Common myeloid progenitor, CD34-positive (primary cell): ENCODE measurements at places on chromosomes 6 and 20.
A peak's percentile ranks its signal among the peaks of the same experiment; 100 is the strongest.

DNA sequence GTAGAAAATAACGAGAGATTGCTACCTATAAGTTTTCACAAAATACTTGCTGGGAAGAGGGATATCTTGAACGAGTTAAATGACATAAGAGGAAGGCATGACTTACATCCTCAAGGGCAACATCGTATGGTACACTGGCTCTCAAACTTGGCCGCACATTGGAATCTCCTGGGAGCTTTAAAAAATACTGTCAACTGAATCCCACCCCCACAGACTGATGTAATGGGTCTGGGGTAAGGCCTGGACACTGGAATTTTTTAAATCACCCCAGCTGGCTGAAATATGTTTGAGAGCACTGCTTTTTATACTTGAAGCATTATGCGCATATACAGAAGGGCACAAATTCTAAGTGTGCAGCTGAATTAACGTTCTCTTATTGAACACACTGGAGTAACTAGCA, 8.0 kb upstream of the TSHZ2 start:
- DNase-seq: no peak

GRCh38 chr6:113853252-113853651, 3.9 kb upstream of the MARCKS start:
- no peak for DNase-seq

DNA sequence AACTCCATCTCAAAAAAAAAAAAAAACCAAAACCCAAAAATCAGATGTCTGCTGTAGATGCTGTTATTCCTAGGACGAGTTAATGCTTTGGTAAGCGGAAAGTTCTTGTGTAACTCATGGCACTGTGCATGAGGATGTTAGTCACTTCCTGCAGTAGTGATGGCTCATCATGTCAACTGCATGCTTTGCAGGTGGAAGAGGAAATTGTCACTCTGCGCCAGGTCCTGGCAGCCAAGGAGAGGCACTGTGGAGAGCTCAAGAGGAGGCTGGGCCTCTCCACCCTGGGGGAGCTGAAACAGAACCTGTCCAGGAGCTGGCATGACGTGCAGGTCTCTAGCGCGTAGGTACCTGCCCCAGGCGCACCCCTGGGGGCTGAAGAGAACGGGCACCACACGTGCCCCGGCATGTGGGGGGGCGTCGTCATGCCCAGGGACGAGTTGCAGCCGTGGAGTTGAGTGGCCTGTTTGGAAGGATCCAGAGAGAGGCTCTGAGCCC, 8.5 kb downstream of the TPD52L2 start:
- DNase-seq: peak; percentile 91

DNA sequence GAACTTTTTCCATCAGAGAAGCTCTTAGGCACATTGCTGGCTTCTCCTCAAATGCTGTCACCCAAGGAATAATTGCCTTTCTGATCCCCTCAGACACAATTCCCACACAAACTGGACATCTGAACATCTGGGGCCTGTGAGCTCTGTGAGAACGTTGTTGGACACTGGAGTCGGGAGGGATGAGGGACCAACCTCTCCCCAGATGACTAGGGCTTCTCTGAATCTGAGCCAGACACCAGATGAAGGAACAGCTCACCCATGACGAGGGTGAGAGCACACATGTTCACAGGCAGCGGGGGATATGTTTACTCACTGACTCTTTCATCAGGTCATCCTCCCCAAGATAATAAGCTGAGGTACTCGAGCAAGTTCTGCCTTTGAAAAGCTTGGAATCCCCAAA, 283.9 kb upstream of the SUPT3H start:
- DNase-seq: no peak

DNA sequence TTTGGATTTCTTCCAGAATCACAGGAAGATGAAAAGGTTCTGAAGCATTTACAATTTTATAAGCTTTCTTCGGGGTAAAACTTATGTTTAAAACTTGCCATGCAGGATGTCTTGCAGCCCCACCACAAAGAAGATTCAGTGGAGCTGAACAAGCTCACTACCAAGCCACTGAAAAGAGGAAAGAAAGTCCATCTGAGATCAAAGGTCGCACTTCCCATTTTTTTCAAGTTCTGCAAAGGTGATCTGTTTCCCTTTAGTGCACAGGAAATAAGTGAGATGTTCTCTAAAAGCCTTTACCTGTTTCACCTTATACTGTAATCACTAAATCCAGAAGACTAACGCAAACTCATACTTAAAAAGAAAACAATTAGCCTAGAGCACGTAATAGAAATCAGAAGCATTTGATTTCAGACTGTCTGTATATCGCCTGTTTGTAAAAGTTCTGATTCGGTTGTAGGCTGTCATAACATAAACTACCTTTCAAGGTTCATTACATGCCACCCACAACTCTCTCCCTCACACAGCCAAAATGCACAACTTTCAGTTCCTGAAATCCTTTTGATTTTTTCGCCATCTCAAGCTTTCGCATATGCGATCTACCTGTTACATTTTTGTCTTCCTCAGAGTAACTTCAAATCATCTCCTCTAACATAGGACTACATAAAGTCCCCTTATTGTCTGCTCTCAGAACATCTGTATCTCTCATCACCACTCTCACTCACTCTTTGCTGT, 1.8 kb downstream of the ECHDC1 start:
- DNase-seq: peak; percentile 23

GRCh38 chr6:29146179-29146578, 24.5 kb upstream of the OR2J2 start:
- no peak for DNase-seq

GRCh38 chr6:10401632-10402223, 13.1 kb downstream of the TFAP2A start:
- DNase-seq: no peak

DNA sequence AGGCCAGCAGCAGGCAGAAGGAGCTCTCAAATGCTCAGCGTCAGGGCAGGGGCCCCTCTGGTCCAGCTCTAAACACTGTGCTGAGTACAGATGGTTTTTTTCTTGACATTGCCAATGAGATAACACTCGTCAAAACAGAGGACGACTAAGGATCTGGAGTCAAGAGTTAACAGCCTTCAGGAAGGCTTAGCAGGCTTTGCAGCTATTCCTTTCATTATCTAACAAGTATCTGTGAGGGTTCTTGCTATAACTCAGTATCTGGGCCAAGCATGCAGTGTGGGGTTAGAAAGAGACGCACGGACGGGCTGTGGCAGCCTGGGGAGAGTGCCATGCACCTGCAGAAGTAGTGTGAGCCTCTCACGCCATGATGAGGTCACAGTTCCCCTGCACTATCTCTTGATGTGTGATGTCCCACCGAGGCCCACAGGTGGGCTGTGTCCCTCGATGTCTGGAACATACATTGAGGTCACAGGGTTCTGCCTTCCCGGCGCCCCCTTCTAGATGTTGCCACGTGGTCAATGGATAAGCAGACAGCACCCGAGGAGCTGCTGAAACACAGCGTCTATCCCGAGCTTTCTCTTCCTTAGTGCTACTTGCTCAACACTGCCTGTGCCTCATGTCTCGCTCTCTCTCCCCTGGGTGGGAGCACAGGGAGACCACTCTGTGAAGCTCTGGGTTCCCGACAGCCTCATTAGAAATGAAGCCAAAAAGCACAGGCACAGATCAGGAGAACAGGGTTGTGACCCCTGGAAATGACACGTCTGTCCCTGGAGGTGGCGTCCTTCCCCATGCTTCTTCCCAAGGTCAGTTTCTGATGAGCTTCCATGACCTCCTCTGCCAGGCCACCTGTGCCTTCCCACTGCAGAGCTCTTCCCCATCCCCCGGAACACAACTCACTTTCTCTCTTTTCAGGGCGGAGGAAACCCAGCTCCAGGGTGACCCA, 85.5 kb upstream of the RPS6KA2 start:
- no peak for DNase-seq

DNA sequence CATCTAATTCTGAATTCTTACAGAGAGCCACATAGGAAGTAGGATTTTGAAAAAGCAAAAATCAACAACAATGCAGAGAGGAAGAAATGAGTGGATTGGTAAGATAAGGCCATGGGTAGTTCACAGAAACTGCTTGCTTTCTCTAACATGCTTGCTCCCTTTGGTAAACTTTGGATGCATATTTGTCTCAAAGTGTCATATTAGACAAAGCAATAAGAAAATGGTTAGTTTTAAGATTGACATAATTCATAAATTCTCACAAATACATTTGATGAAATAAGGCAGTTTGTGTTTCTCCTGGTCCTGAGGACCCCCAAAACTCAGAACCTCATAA, 31.7 kb downstream of the UTRN start:
- no peak for DNase-seq

- no peak for DNase-seq
These were observed 40.2 kb upstream of the ZNFX1 start for GRCh38 chr20:49318091-49318429.

GRCh38 chr20:6924681-6925080, 157.2 kb downstream of the BMP2 start:
- DNase-seq: no peak

- DNase-seq: peak; percentile 42
These were observed 77.1 kb downstream of the SGK1 start for GRCh38 chr6:134240665-134241431.

- DNase-seq: no peak
These were observed 99.6 kb upstream of the DST start for GRCh38 chr6:56742122-56742791.

DNA sequence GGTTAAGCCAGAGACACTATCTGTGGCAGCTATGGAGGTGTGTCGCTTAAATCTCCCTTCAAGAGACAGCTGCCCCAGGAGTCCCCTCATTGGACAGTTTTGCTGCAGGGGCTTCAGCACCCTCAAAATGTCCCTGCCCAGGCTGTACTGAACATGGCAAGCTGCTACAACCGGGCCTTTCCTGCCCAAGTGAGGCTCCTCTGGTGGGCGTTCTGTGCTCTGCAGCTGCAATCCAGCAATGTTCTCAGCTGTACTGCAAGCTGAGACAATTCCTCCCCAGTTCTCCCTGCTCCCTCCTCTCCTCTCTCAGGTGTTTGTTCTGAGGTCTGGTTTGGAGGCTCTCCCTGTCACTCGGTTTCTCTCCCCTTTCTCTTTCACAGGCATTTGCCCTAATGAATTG, 190.8 kb upstream of the LAMP5 start:
- DNase-seq: no peak

DNA sequence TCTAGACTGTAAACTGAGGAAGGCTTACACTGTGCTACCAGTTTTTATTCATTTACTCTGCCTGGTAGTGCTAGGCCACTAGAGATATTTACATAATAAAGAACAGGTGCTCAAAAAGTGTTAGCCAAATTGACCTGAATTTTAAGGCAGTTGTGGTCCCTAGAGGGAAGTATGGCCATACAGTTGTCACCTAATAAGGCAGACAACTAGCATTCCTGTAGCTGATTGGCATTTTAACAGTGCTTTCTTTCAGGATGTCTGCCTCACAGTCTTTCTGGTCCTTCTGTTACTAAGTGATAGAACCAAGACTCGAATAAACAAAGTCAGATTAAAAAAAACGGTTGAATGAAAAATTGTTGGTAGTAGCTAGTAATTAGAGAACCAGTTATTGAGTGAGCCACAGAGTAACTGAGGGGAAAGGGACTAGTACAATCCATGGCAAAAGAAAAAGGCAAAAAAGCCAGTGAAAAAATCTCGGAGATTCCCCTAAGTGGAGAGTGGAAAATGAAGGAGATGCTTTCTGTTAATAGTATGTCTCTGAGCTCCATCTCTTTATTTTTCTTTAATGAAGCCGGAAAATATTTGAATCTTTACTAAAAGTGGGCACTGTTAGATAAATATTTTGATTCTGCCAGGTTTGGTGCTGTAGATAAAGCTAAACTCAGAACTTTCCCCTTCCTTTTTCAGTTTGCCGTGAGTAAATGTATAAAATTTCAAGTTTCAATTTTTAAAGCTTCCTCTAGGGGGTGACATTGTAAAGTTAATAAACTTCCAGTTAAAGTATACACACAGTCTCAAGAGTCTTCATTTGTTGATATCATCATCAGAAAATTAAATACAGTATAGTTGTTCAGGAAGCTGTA, 9.1 kb downstream of the VTA1 start:
- DNase-seq: peak; percentile 64

DNA sequence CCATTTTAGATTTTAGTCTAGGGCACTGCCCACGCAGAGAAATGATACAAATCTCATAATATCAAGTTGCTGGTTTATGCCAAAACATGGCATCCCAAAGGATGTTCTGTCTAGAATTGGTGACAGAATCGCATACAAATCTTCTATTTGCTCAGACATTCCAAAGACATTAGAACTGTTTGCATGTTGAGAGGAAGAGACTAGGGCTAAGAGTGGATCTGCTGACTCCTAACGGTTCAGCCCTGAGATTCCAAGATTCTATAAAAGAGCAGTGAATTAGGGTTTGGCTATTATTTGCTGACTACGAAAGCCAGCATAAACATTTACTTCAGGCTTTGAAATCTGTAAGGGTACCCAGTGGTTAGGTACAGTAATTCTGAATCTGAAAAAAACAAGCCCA, 3.6 kb downstream of the EPB41L2 start:
- DNase-seq: no peak

- no peak for DNase-seq
These were observed 82.2 kb upstream of the SALL4 start for GRCh38 chr20:51884561-51884960.

GRCh38 chr20:49687595-49688567, 25.8 kb downstream of the B4GALT5 start:
- DNase-seq: no peak

DNA sequence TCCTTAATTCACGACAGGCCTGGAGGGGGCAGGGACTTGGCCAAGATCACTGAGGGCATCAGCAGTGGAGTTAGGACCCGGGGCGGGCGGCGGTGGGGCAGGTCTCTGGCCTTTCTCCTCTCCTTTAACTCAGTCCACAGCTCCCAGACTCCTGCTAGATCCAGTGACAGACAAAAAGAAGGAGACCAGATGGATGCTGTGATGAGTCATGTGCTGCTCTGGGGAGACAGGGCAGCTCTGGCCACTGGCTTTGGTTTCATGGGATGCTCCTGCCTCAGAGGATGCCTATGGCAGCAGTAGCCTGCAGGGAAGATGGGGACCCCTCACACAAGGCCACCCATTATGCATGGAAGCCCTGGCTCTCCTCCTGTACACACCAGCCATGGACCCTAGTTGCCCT, 20.5 kb downstream of the EPB41L1 start:
- no peak for DNase-seq

GRCh38 chr20:18738055-18738454, 75.5 kb upstream of the SCP2D1 start:
- peak; percentile 15 for DNase-seq

DNA sequence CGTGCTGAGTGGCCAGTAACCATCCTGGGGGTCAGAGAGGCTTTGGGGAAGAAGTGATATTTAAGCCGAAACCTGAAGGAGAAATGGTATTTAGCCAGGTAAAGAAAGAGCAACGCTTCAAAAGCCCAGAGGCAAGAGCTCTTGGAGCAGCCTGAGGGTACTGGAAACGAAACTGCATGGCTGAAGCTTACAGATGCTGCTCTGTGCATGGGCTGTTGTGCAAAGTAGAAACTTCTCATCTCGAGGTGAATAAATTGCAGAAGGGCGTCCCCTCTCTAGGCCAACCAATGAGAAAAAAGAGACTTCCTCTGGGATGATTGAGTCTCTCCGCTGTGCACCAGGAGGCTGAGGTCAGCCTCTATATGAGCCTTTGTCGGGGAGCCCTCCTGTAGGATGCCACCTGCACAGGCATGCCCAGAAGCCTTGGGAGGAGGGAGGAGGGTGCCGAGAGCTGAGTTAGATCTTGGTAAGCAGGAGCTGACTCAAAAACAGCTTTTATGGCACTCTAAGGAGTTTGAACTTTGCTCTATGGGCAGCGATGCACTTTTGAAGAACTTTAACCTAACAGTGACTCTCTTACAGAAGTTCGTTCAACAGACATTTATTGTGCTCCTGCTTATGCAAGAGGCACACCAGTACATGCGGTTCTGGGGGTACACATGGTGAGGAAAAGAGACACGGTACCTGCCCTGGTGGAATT, 61.6 kb upstream of the EDN1 start:
- DNase-seq: no peak

- DNase-seq: no peak
These were observed 88.8 kb downstream of the THEMIS start for GRCh38 chr6:127811900-127812570.

- no peak for DNase-seq
These were observed 69.3 kb upstream of the FRMD1 start for GRCh38 chr6:168148231-168148849.
